ENCODE measurements at places on chromosomes 5 and 9. TPM values are rescaled to one million over a fixed set of nuclear protein-coding genes. Genes with fewer than 3 reads are reported as not detected.

GRCh38 chr9:6183627-6184026 lies 32.0 kb upstream of the IL33 start:
- no peak for DNase-seq

DNA sequence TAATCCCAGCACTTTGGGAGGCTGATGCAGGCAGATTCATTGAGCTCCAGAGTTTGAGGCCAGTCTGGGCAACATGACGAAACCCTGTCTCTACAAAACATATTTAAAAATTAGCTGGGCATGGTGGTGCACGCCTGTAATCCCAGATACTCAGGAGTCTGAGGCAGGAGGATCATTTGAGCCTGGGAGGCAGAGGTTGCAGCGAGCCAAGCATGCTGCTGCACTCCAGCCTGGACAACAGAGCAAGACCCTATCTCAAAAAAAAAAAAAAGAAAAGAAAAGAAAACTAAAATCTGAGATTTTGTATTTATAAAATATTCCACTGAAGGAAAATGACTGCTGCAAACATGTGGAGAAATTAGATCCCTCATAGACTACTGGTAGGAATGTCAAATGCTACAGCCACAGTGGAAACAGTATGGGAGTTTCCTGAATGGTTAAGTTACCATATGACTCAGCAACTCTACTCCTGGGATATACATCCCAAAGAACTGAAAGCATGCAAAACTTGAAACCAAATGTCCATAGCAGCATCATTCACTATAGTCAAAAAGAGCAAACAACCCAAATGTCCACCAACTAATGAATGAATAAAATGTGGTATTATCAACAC lies 106.1 kb downstream of the UBAP2 start:
- no peak for DNase-seq

DNA sequence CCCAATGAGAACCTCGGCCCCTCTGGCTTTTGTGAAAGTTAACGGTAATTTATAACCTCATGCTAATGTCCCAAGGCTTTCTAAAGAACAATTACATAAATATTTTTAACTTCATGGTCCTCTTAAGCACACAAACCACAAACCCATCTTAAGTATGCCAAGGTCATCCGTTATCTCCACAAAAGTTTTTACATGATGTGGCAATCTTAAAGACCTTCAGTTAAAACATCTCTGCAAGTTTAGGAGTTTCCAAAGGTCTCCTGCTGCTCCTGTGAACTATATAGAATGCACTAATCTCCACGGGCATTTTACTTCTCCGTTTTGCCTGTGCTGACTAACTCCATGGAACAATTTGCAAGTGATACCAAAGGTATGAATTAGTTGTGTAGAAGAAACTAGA lies 228.2 kb downstream of the TLE1 start:
- no peak for DNase-seq

DNA sequence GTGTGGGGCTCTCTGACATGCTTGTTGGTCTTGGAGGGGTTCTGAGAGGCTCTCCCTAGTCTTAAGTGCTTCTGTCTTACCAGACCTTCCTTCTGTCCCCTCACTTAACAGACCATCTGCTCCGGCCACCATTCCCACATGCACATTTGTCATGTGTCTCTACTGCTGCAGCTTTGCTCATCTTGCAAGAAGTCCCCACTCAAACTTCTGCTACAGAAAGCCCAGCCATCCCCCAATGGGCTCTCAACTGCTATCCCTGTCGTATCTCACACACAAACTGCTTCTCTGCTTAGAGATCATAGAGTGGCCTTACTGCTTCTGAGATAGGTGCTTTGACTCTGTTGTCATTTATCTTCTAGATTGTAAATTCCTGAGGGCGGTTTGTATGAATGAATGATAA lies 69.4 kb downstream of the NUP214 start:
- DNase-seq, result no peak

GRCh38 chr9:134850611-134851010 lies 30.0 kb upstream of the FCN2 start:
- DNase-seq, result no peak

DNA sequence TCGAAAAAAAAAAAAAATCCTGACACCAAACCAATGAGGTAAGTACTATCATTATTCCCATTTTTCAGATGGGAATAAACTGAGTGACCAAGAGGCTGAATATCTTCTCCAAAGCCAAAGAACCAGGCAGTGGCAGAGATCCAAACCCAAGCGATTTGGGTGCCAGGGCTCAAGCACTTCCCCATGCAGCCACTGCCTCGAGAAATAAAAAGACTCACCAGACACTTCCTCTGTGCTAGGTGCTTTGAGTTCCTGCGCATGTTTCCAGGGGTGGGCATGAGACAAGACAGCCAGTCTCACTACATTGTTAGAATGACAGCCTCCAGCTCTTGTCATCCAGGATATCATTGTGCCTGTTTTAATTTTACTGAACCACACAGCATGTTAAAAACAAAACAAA lies 2.3 kb upstream of the RPL26L1 start:
- no peak for DNase-seq

DNA sequence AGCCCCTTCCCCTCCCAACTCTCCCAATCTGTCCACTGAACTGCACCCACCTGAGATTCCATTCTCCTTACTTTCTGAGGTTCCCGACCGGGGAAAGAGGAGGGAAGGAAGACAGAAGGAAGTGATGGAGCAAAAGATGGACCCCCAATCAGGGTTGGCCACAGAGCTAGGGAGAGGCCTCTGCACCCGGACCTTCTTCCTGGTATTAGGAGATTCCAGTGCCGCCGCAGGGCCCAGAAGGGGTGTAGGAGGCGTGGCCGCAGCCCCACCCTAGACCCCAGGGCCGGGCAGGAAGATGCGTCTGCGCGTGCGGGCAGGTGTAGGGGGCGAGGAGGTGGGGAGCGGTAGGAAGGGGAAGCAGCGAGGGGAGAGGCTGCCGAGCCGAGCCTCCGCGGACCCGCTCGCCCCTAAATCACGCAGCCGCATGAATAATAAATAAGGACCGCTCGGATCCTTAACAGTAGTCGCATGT lies 104.2 kb upstream of the MVB12B start:
- DNase-seq, result no peak

DNA sequence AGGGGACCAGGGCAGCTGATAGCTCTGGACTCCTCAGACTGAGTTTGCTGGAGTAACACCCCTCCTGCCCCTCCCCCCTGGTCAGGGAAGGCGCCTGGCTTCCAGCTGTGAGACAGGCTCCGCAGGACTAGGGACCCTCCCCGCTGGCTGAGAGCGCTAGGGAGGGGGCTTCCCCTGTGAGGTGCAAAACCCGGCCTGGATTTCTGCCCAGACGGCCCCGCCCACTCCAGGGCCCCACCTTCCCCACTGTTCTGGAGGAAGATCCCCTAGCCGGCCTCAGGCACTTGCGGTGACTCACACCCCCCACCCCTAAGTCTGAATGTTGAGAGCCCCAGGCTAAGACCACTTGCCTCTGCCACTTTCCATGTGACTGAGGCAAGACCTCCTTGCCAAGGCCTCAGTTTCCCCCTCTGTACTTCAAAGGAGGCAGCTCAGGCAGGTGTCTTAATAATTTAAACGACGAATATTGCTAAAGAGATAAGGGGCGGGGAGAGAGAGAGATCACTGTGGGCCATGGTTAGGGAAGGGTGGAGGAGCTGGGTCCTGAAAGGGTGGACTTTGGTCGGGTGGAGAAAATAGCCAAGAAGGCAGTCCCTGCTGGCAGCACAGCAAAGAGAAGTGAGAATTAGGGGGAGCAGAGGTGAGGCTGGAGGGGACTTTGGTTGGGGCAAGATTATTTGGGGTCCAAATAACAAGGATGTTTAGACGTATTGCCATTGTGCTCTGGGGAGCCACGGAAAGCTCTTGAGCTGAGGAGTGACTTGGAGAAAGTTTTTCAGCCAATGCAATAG lies 1.0 kb upstream of the DAB2IP start:
- DNase-seq, result peak; percentile 92

Gene CNTNAP3B
- 1.1 TPM for total RNA-seq

Gene GADD45G
- 8.1 TPM for total RNA-seq

Gene ZNF354B
- 9.3 TPM for total RNA-seq

All from colonic mucosa (tissue), 4 donors.